ENCODE measurements at places on chromosomes 16 and 17. TPM values are rescaled to one million over a fixed set of nuclear protein-coding genes. Genes with fewer than 3 reads are reported as not detected.

The SLC16A13 gene
- 15.8 TPM for total RNA-seq

The CDRT15L2 gene
- not detected for total RNA-seq

The IL17C gene
- not detected for total RNA-seq

The MYH3 gene
- 4.6 TPM for total RNA-seq

GRCh38 chr17:69346766-69347165 is 19.8 kb upstream of the ABCA5 start:
- no peak for DNase-seq

GRCh38 chr17:62032480-62032879 is 32.6 kb downstream of the MED13 start:
- DNase-seq = no peak

GRCh38 chr17:46035112-46035818 is 36.2 kb downstream of the STH start:
- DNase-seq = no peak

DNA sequence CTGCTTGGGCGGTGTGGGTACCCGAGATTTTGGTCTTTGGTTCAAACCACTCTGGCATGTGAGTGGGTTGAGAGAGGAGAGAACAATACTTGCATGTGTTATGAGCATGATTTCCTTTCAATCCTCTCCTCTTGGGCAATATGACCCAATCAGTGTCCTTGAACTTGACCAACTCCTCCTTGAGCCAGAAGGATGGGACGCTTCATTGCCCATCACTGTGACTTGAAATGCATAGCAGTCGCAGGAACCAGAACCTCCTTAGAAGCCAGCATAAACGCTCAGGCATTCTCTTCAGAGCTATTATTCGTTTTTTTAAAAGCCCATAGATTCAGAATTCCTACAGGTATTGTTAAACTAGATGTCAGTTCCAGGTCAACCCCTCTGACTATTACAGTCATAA is 367.4 kb downstream of the HAPSTR1 start:
- no peak for DNase-seq

GRCh38 chr17:66527335-66527734 is 224.9 kb downstream of the PRKCA start:
- DNase-seq = no peak

GRCh38 chr17:9842057-9842758 is 16.5 kb downstream of the GLP2R start:
- DNase-seq = no peak

GRCh38 chr17:68812876-68813584 is 142.2 kb downstream of the ABCA8 start:
- DNase-seq = no peak

DNA sequence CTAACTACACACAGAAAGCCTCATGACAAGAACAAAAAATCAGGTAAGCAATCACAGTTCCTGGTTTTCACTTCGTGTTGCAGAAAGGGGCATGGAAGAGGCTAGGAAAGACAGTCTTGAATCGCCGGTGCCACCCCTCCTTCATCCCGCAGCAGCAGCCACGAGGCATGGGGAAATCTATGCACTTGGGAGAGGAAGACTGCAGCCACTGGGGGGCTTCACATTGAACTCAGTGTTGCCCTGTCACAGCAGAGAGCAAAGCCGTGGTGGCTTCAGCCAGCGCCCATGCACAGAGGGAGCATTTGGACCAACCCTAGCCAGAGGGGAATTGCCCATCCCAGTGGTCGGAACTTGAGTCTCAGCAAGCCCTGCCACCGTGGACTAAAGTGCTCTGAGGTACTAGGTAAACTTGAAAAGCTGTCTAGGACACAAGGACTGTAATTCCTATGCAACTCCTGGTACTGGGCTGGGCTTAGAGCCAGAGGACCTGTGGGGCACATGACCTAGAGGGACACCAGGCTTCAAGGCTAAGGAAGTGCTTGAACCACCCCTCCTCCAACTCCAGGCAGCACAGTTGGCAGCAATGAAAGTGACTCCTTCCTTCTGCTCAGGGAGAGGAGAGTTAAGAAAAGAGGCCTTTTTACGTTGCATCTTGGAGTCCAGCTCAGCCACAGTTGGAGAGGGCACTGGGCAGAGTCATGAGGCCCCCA is 35.2 kb upstream of the ATP2C2 start:
- no peak for DNase-seq

DNA sequence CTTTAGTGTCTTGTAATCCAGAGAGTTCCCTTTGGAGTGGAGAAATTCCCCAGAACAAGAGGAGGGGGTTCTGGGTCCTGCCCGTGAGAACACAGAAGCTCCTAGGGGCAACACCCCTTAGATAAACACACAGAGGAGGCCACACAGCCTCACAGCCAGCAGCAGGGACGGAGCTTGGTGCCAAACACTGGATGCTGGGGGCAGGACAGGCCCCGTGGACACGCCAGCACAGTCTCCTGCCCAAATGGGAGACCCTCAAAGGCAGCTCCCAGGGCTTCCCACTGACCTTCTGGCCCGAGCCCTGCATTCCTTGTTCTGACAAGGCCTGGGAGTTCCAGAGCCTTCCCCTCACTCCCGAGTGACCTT is 31.8 kb upstream of the JPH3 start:
- no peak for DNase-seq

- DNase-seq = no peak
Measured at GRCh38 chr17:73722165-73722564, 77.9 kb upstream of the SDK2 start.

DNA sequence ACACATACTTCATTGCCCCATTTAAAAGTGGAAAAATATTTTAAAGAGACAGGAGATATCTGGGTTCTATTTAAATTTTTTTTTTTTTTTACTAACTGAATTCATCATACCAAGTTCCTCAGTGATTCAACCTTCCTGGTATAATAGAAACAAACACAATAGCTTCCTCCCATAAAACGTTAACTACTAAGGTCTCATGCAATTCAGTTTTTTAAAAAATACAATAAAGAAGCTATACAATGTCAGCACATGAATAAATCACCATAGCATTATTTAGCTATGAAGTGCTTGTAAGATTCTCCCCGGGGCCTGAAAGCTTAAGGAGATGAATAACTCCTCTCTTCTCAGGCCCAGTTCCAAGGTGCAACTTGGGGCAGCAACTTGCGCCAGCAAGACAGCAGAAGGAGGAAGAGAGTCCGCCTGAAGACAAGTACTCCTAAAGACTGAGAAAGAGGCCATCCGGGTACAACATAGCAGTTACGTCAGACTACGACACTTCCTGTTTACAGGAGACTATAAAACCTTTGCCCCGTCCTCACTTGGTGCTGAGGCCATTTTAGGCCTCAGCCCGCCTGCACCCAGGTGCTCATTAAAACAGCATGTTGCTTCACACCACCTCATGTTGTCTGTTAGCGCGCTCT is 81.5 kb downstream of the MYO1D start:
- no peak for DNase-seq

Measured in activated T-helper 2 cell treated with anti-CD3 and anti-CD28 coated beads, Interferon-gamma antibody, Interleukin-2, Interleukin-4, amounts not matched to agents 10 μg/mL and 5 μg/mL and 100 μg/mL, durations not matched to agents 14 hours and 24 hours and 36 hours (primary cell).